ENCODE measurements at places on chromosomes 1 and 21.
A peak's percentile ranks its signal among the peaks of the same experiment; 100 is the strongest.

GRCh38 chr21:26546446-26547097, 26.5 kb downstream of the CYYR1 start:
- H3K36me3 ChIP-seq = no peaks in the 10 kb centered on the region
- H3K4me1 ChIP-seq = peaks cover 11% of the 10 kb centered on the region
- H3K27me3 ChIP-seq = no peaks in the 10 kb centered on the region
- H3K27ac ChIP-seq = peak overlapping the region; percentile 66

- no peaks in the 10 kb centered on the region for H3K4me1 ChIP-seq
- peaks cover 3% of the 10 kb centered on the region for H3K36me3 ChIP-seq
- H3K27ac ChIP-seq = no peak overlapping the region
- no peaks in the 10 kb centered on the region for H3K27me3 ChIP-seq
- H3K4me3 ChIP-seq = no peak overlapping the region
These were observed 137.1 kb downstream of the EDEM3 start for GRCh38 chr1:184617433-184618029.

- H3K27ac ChIP-seq = no peak overlapping the region
- H3K27me3 ChIP-seq = no peaks in the 10 kb centered on the region
- no peak overlapping the region for H3K4me3 ChIP-seq
- H3K36me3 ChIP-seq = no peaks in the 10 kb centered on the region
- no peak for DNase-seq
These were observed 118.1 kb upstream of the POGK start for GRCh38 chr1:166721145-166721544.

DNA sequence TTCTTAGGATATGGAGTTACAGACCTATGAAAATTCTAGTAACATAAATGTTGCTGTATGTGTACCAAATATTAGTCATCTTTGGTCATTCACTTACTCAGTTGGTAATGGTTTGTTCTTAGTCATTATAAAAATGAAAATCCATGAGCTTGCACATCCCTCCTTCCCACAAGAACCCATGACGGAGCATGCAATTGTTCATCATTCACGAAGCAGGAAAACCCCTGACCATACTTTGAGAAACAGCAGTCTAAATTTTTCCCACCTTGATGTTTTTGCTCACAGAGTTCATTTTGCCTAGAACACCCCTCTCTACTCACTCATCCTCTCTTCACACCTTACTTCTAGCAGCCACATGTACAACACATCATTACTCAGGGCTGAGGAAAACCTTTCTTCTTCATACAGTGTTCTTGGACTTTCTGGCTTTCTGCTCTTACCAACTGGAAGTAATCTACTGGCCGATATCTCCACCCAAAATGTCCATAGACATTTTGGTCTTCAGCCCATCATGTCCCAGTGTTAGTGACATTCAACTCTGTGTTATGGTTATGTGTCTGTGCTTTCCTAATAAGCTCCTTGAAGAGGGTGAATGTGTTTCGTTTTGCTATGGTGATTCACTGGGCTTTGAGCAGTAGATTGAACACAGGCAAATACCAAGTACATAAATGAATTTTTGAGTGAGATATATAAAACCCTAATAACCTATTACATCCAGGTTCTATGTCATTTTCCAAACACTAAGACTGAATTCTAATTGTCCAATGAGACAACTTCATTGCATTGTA, 189.9 kb downstream of the ZC3H11B start:
- H3K4me1 ChIP-seq = no peaks in the 10 kb centered on the region
- no peak overlapping the region for H3K27ac ChIP-seq
- H3K27me3 ChIP-seq = no peaks in the 10 kb centered on the region
- no peaks in the 10 kb centered on the region for H3K36me3 ChIP-seq
- DNase-seq = no peak
- H3K4me3 ChIP-seq = no peak overlapping the region

- peaks cover 13% of the 10 kb centered on the region for H3K4me1 ChIP-seq
- DNase-seq = peak; percentile 40
- H3K27ac ChIP-seq = no peak overlapping the region
- H3K4me3 ChIP-seq = no peak overlapping the region
- no peaks in the 10 kb centered on the region for H3K36me3 ChIP-seq
These were observed 21.8 kb upstream of the C2CD2 start for GRCh38 chr21:41975391-41976272.

GRCh38 chr1:246482805-246483568, 24.1 kb downstream of the SMYD3 start:
- H3K4me1 ChIP-seq = no peaks in the 10 kb centered on the region
- H3K36me3 ChIP-seq = no peaks in the 10 kb centered on the region
- no peak overlapping the region for H3K4me3 ChIP-seq
- no peak for DNase-seq

GRCh38 chr1:1796466-1796865, 18.2 kb upstream of the NADK start:
- H3K27ac ChIP-seq = no peak overlapping the region
- peaks cover 36% of the 10 kb centered on the region for H3K36me3 ChIP-seq
- H3K4me3 ChIP-seq = no peak overlapping the region
- H3K4me1 ChIP-seq = no peaks in the 10 kb centered on the region
- no peak for DNase-seq
- H3K27me3 ChIP-seq = no peaks in the 10 kb centered on the region

- H3K27ac ChIP-seq = no peak overlapping the region
- no peaks in the 10 kb centered on the region for H3K27me3 ChIP-seq
- H3K36me3 ChIP-seq = no peaks in the 10 kb centered on the region
These were observed 554 bp downstream of the CACNA1S start for GRCh38 chr1:201111672-201112071.

- no peaks in the 10 kb centered on the region for H3K36me3 ChIP-seq
- H3K27me3 ChIP-seq = no peaks in the 10 kb centered on the region
- H3K4me1 ChIP-seq = no peaks in the 10 kb centered on the region
- DNase-seq = no peak
- no peak overlapping the region for H3K4me3 ChIP-seq
These were observed 24.0 kb upstream of the C1orf21 start for GRCh38 chr1:184362876-184363275.

GRCh38 chr1:91138959-91139358, 117.1 kb upstream of the ZNF644 start:
- H3K27ac ChIP-seq = no peak overlapping the region
- no peak overlapping the region for H3K4me3 ChIP-seq
- no peaks in the 10 kb centered on the region for H3K36me3 ChIP-seq
- H3K27me3 ChIP-seq = no peaks in the 10 kb centered on the region

GRCh38 chr1:117757668-117758067, 151.8 kb downstream of the TENT5C start:
- no peak for DNase-seq
- no peak overlapping the region for H3K27ac ChIP-seq
- no peaks in the 10 kb centered on the region for H3K36me3 ChIP-seq
- peaks cover 12% of the 10 kb centered on the region for H3K4me1 ChIP-seq

- peaks cover 15% of the 10 kb centered on the region for H3K4me1 ChIP-seq
- no peak overlapping the region for H3K27ac ChIP-seq
- H3K36me3 ChIP-seq = no peaks in the 10 kb centered on the region
- no peak overlapping the region for H3K4me3 ChIP-seq
- no peaks in the 10 kb centered on the region for H3K27me3 ChIP-seq
- DNase-seq = peak; percentile 73
These were observed 53.5 kb downstream of the GLIS1 start for GRCh38 chr1:53685272-53686051.

DNA sequence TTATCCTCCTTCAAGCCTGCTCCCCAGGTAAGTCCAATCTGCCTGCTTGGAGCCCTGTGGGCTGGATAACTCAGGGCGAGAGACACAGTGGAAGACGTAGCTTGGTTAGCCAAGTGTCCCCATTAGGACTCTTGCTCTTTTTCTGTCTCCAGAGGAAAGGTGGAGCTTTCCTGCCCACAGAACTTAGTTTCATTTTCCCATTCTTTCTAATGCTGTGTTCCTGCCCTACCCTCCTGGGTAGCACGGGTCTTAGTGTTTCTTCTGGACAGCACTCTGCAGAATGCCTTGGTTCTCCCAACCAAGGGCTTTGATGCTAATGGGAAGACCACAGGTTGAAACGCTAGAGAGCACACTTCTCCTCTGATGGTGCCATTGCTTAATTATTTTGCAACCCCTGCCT, 92.5 kb upstream of the LRRC8D start:
- no peak for DNase-seq
- H3K27me3 ChIP-seq = no peaks in the 10 kb centered on the region
- H3K27ac ChIP-seq = peak overlapping the region; percentile 39
- H3K4me1 ChIP-seq = peaks cover 17% of the 10 kb centered on the region
- no peaks in the 10 kb centered on the region for H3K36me3 ChIP-seq
- H3K4me3 ChIP-seq = no peak overlapping the region

GRCh38 chr21:39737376-39738000, 7.5 kb upstream of the IGSF5 start:
- DNase-seq = no peak
- no peaks in the 10 kb centered on the region for H3K27me3 ChIP-seq
- H3K4me1 ChIP-seq = no peaks in the 10 kb centered on the region
- H3K27ac ChIP-seq = no peak overlapping the region
- H3K4me3 ChIP-seq = no peak overlapping the region

DNA sequence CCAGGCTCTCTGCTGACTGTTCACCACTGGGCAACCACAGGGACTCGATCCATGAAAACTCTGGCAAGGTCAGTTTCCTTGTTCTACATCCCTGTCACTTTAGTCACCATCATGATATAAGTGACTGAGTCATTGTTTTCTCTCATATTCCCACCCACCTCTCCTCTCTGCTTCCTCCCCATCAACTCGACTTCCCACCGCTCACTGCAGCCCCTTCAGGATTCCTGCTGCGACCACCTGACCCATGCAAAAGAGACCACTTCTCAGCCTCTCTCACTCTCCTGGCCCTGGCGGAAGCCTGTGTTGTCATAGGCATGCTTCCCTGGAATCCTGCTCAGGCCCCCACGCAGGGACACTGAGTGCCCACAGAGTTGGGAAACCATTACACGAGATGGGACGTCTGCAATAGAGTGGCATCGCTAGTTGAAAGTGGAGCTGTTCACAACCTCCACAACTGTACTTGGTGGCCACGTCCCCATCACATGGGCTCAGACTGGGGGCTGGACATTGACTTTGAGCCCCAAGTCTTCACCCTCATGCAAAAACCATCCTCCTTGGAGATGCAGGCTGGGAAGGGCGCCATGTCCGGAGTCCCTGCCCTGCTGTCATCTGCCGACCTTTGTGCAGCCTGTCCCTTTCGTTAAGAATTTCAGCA, 1.8 kb upstream of the TFF2 start:
- H3K27me3 ChIP-seq = no peaks in the 10 kb centered on the region
- H3K36me3 ChIP-seq = no peaks in the 10 kb centered on the region
- no peaks in the 10 kb centered on the region for H3K4me1 ChIP-seq
- no peak overlapping the region for H3K27ac ChIP-seq
- no peak for DNase-seq

DNA sequence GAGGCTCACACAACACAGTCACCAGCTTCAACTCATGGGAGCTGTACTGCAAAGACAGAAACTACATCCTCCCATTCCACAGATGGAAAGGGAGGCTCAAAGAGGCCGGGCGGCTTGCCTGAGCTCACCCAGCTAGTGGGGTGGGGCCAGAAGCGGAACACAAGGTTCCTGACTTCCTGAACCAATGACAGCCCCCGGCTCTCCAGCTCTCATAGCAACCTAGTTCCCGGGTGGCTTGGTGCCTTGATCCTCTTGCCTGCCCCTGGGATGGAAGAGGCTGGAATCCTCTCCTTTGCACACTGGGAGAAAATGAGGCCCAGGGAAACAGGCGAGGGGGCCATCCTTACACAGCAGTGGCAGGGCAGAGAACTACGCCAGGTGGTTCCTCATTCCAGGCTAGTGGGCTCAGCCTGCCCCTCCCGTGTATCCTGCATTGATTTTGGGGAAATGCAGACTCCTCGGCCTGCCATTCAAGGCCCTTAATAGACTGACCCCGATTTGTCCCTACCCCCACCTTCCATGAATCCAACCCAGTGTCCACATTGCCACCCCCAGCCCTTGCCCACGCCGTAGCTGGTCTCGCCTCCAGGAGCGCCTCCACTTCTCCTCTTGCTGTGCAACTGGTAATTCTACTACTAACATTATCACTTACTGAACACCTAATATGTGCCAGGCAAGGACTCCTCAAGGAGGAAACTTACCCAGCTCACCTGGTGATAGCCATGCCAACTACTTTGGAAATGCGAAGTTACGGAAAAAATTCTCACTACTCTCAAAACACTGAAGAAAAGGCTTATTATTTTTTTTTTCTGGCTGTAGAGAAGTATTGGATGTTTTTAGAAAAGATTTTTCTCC, 5.0 kb downstream of the RAP1GAP start:
- no peaks in the 10 kb centered on the region for H3K36me3 ChIP-seq
- H3K27me3 ChIP-seq = peaks cover 14% of the 10 kb centered on the region
- no peak for DNase-seq
- H3K4me1 ChIP-seq = peaks cover 11% of the 10 kb centered on the region
- H3K27ac ChIP-seq = no peak overlapping the region

DNA sequence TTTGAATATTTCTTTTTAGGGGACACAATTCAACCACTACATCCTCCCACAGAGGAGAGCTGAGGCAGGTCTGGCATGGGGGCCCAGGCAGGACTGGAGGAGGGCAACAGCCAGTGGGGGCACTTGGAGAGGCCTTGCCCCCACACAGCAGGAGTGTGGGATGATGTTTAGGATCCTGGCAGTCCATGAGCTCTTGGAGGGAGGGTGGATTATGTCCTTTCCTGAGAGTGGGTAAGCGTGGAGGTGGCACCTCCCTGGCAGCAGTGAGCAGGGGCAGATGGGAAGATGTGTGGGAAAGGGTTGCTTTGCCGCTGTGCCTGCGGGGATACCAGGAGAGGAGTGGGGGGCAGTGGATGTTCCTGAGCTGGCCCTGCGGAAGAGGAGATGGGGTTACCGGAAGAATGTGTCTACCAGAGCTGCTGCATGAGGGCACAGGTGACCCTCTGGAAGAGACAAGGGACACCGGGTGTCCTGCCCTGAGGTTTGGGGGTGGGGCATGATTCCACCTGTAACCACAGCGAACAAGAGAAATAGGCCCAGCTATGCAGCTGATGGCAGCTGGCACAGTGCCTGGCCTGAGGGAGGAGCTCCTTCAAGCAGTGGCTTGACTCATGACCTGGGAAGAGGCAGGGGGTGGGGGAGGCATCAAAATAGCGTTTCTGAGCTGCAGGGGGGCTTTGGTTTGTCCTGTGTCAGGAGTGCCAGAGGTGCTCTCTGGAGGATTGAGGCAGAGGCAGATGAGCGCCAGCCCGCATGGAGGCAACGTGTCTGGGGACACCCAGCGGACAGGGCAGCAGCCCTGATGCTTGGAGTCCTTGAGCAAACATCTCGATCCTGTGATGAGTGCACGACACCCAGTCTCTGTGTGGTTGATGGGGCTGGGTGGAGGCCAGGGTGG, 123.9 kb upstream of the TMPRSS2 start:
- no peak overlapping the region for H3K27ac ChIP-seq
- H3K27me3 ChIP-seq = no peaks in the 10 kb centered on the region
- no peak overlapping the region for H3K4me3 ChIP-seq
- no peaks in the 10 kb centered on the region for H3K4me1 ChIP-seq
- DNase-seq = peak; percentile 76

All from upper lobe of left lung (tissue), 6 donors.